Activated CD4-positive, alpha-beta T cell treated with anti-CD3 and anti-CD28 coated beads for 4 hours (primary cell): ENCODE measurements at places on chromosomes 5 and 9.
A peak's percentile ranks its signal among the peaks of the same experiment; 100 is the strongest.

DNA sequence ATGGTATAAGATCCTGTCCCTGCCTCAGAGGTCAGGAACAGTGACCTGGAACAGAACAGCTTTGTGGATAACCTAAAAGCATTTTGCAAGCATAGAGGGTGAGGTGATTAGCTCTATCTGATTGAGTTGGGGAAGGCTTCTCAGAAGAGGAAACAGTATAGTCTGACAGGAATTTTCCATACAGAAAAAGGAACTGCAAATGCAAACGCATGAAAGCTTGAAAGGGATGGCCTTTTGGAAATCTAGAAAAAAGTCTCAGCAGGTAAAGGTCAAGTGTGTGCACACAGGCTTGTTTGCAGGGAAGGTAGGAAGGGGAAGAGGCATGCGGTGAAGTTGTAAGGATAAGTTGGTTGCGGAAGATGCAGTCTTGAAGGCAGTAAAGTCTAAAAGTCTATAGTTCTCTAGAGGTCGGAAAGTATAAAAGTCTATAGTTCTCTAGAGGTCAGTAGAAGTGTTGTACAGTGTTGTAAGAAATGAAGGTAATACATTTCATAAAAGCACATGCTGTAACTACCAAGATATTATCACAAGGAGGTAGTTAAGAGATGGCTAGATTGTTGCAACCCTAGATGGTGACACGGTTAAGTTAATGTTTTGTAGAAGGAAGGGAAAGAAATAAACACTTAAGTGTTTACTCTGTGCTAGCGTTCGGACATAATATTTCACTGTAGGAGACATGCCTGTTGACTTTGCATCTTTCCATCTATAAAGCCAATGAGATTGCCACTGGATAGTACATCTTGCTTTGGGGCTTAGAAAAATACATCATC lies 16.7 kb upstream of the HSPB3 start:
- no peak for DNase-seq

DNA sequence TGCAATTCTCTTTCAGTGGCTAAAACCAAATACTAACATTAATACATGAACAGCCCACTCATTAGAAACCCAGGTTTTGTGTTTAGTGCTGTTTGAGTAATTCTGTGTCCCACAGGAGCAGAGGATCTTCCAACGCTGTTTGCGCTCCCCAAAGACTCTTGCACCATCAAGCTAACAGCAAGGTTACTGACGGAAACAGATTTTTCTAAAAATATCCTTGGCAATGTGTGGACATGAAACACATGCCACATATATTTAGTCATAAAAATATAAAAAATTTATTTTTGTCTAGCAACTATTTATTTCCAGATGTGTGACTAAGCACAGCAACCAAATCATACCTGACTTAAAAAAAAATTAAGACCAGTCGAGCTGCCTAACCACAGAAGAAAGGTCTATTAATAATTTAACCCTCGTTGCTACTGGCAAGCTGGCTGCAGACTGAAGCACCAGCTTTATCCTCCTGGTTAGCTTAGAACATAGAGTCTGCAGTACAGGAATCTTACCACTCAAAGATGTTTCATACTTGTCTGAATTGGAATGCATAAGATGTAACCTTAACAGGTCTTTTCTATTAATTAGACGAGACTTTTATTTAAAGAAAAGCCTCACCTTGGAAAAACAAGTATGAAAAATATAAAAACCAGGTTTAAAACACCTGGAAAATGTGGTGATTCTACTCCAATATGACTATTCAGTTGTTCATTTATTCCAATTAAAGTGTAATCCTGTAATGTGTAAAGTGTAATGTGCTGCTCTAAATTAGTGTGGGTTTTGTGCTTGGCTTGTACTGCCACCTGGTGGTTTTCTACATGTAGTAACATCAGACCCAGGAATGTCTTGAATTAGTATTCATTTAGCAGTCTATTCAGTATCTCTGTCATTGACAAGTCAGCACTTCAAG lies 272.5 kb downstream of the EPB41L4A start:
- DNase-seq: peak; percentile 63

- peak; percentile 46 for DNase-seq
These were observed 83.9 kb upstream of the GRAMD2B start for GRCh38 chr5:126339215-126339805.

- DNase-seq: no peak
These were observed 504.4 kb downstream of the TLE4 start for GRCh38 chr9:80076162-80076561.

GRCh38 chr5:115575167-115576070 lies 26.9 kb downstream of the TICAM2 start:
- DNase-seq: no peak

- no peak for DNase-seq
These were observed 12.5 kb downstream of the ABL1 start for GRCh38 chr9:130847306-130848217.

GRCh38 chr5:652773-653350 lies 40.3 kb downstream of the TPPP start:
- DNase-seq: no peak

DNA sequence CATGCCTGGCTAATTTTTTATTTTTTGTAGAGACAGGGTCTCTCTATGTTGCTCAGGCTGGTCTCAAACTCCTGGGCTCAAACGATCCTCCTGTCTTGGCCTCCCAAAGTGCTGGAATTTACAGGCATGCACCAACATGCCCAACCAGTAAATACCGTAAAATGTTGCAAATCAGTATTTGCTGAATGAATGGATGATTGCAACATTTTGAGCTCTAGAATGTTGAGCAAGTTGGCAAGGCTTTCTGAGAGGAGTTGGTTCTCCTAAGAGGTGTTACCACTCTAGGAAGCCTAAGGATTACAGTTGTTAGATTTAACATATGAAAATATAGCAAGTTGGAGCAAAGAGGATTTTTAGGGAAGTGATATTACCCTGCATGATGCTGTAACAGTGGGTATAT lies 15.6 kb upstream of the DMXL1 start:
- DNase-seq: no peak
